Transverse colon (tissue), 4 donors: ENCODE measurements at places on chromosomes 1 and 21.

- DNase-seq: no peak
Measured at GRCh38 chr1:1564268-1564667, 10.4 kb downstream of the SSU72 start.

- no peak for DNase-seq
Measured at GRCh38 chr1:197904126-197904787, 1.8 kb downstream of the C1orf53 start.

DNA sequence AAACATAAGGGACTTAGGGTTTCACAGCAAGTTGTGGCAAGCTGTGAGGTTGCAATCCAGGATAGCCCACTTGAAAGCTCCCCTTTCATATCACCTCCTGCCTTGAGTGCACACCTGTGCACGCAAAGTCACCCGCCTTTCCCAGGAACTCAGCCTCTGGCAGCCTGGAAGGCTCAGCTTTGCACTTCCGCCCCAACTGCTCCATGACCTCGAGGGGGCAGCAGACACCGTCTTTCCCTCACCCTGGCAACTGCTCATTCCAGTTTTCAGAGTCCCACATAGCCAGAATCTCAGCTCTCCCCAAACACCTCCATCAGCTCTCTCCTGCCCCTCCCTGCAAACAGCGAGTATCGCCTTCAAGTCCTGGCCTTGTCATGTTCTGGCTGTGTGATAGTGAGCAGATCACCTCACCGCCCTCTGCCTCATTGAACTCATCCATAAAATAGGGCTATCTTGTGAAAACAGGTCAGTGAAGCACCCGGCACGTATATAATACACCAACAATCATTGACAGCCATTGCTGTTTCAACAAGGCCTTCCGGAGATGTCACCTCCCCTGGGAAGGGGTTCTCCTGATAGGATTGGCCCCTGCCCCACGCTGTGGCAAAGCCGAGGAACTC, 32.2 kb upstream of the EPB41 start:
- peak; percentile 91 for DNase-seq

- DNase-seq: no peak
Measured at GRCh38 chr1:229495782-229496181, 12.4 kb downstream of the NUP133 start.

DNA sequence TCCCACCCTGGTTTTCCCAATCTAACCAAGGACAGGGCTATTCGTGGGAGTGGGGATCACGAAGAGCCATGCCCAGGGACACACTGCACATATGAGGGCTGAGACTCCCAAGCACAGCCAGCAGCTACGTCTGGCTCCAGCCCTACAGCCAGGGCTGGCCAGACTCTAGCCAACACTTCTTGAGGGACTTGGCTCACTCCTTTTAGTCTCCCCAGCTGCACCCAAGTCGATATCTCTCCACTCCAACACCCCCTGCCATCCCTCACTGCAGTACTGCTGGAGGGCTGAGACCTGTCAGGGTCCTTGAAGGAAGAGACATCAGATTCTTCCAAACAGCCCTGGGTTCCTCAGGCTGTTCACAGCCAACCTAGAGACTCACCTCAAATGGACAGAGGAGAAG, 62.6 kb downstream of the CD46 start:
- DNase-seq: no peak

DNA sequence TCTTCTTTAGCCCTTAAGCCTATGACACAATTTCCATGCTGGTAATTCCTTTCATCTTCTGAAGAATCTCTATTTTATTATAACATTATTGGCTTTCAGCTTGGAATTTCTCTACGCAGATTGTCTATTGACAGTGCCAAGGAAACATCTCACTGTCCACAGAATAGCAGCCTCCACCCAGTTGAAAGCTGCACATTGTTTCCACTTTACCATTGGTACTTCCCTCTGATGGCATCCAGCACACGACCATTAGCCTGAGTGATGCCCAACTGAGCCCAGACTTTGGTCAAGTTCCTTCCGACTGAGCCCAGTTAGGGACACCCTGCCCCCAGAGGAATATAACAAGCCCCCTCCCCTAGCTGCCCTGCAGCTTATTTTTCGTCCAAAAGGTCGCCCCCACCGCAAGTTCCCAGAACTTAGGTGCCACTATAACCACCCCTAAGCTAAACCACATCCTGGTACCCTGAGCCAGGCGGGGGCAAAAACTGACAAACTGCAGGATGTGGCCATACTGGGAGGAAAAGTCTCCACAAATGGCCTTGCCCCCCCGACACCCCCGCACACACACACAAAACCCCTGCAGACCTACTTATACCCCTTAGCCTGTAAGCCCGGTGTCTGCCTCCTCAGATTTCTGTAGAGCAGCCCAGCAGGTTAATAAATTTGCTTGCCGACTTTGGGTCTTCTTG, 13.2 kb downstream of the GBP5 start:
- peak; percentile 18 for DNase-seq

DNA sequence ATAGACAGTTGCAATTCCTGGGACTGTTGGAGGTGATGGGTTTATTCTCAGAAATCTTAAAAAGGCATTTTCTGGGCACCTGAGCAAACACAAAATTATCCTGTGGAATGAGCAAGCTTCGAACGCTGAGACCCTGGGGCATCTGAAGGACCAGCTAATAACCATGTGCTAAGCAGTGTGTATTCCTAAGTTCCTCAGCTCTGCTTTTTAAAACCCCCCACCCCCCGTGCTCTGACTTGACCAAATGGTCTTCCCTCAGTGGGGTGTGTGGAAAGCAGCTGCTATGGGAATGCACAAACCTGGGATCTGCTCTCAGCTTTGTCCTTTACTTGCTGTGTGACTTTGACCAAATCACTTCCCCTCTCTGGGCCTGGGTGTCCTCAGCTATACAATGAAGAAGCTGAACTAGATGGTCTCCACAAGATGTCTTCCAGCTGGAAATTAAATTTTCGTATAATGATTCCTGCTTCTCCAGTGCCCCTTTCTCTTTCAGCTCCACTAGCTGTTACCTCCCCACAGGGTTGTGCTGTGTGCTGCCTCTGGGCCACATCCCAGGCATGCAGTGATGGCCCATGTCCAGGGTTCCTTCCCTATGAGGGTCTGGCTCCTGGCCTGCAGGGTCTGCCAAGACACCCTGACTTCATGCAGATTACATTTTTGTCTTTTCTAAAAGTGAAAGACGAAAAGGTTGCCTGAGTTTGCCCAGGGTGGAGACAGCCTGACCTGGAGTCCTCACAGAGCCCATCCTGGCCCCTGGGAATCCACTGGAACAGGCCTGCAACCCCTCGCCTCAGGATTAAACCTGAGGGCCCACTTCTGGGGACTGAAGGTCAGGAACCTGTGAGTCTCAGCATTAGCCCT, 14.9 kb upstream of the CD247 start:
- DNase-seq: no peak

GRCh38 chr21:38628349-38628748, 130.1 kb upstream of the ERG start:
- DNase-seq: no peak

DNA sequence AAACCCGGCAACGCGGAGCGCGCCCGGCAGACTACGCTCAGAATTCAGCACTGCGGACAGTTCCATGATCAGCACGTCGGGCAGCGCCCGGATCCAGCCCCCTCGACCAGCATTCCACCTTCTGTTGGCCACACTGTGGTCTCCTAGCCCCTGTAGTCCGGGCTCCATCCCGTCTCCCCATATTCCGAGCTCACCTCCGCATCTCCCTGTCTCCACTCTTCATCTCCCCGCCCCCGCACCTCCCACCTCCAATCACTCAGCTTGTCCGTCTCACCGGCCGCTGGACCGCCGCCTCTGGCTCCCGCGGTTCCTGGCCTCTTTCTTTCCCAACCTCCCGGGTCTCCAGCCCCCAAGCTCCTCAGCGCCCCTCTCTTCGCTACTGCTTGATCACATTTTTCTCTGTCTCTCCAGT, 500 bp downstream of the EPHA10 start:
- no peak for DNase-seq

- DNase-seq: no peak
Measured at GRCh38 chr1:30290581-30290980, 432.8 kb downstream of the MATN1 start.

DNA sequence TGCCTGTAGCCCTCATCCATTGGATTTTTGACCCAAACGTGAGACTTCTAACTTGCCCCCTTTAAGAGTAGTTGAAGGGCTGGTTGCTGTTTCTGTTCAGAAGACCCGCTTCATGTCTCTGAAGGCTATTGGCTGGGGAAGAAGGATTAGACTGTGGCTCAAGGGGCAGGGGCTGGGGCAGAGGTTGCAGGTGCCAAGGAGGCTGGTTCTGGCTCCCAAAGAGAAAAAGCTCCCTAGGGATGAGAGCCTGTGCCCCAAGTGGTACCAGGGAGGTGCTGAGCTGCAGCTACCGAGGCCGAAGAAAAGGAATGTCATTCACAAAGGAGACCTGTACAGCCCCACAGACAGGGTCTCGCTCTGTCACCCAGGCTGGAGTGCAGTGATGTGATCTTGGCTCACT, 5.8 kb downstream of the WNT3A start:
- no peak for DNase-seq

DNA sequence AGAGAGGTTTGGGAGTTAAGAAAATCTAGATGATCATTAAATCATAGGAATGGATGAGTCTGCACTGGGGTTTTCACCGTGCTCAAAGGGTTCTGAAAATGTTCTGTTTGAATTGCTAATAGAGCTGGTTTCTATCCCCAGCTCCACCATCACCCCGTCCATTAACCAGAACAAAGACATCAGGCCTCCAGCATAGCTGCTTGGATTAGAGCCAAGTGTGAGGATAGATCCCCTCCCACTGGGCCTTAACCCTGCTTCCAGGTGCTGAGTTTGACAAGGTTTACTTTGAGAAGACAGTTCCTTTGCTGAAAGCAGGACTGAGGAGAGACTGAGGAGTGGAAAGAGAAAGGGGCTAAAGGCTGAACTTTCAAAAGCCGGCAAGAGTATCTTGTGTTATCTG, 48.3 kb downstream of the MPZL1 start:
- DNase-seq: no peak

- DNase-seq: no peak
Measured at GRCh38 chr1:67952071-67952470, 98.4 kb downstream of the DIRAS3 start.

DNA sequence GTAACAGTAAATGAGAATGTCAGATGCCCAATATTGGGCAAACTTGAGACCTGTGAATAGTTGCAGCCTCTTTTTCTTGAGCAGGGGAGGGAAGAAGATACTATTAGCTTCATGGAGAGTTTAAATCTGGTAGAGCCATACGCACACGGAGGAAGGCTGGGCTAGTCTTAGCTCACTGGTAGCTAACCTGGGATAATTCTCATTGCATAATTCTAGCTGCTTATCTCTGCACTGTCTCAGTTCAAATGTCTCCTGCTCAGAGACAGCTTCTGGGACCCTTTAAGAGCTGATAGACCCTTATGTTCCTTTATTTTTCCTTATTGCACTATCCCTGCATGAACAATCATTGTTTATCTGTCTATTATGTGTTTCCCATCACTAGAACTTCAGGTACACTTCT, 8.4 kb downstream of the C1orf87 start:
- DNase-seq: no peak

GRCh38 chr1:231485029-231485784, 43.3 kb upstream of the TSNAX start:
- no peak for DNase-seq

DNA sequence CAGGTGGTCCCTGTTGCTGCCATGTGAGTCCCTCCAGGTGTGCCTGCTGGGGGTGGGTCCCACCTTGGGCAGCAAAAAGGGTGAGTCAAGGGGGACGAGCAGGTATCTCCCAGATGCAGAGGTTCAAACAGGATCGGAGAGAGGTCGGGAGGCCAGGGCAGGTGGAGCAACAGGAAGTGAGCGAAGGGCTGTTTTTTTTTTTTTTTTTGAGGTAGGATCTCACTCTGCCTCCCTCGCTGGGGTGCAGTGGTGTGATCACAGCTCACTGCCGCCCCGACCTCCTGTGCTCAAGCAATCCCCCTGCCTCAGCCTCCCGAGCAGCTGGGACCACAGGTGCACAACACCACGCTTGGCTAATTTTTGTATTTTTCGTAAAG, 39.4 kb downstream of the SLC2A7 start:
- no peak for DNase-seq

DNA sequence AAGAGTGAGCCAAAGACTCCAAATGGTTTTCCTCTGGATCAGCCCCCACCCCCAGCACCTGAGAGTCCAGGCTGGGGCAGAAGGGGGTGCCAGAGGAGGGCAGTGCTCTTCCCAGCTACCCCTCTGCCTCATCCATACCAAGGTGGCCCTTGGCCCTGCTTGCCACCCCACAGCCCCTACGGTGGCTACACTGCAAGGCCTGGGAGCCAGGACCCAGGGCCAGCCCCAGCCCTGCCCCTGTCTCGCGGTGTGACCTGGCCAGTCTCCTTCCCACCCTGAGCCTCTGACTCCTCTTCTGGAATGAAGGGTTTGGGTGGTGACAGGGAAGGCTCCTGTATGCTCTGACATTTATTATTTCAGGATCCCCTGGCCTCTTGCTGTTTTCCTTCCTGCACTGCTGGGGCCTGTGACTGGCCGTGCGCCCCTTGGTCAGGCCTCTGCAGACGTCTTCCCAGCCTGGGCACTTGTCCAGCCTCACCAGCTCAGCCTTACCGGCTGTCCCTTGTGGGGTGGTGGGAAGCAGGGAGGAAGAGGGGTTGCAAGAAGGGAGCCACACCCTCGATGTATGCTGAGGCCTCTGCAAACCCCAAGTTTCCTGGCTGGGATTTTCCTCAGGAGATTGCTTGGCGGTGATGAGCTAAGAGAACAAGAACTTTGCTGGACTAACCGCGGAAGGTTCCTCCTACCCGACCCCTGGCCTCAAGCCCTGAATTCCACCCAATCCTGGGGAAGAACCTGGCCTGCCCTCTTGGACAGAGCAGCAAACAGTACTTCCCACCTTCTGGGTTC, 13.5 kb downstream of the ASAP3 start:
- DNase-seq: no peak

DNA sequence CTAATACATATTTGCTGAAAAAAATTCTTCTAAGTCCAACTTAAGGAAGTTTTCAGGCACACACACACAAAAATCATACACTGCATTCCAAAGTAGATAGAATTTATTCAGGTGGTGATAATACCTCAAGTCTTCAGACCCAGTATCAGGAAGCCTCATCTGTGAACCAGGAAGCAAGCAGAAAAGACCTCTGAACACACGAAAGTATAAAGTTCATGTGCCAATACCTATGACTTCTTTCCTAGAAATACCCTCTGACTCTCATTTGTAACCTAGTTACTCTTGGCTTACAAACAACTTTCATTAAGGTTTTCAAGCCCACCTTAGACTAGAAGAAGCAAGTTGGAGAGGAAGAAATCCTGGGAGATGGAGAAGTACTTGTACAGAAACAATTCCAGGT, 35.7 kb upstream of the IFNLR1 start:
- DNase-seq: no peak

DNA sequence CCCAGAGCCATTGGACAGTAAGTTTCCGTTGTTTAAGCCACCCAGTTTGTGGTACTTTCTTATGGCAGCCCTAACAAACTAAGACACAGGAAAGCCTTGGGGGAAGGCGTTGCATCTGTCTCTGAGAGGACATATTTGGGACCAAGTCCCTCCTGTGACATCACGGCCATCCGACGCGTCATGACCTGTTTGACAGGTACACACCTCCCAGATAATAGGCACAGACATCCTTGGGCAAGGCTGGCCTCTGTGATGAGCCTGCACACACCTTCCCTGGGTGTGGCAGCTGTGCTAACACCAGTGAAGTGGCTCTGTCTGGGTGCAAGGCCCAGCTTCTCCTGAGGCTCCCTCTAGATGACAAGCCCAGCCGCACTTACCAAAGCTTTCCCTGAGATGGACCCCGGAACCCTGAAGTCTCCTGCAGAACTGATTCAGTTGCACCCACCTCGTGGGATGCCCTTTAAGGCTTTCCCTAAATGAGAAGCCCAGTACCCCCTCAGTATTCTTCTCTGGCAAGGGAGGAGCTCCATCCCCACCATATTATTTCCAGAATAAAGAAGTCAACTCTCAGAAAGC, 136.5 kb downstream of the ZSCAN20 start:
- DNase-seq: no peak
